ENCODE measurements at places on chromosomes 6 and 20. TPM values are rescaled to one million over a fixed set of nuclear protein-coding genes. Genes with fewer than 3 reads are reported as not detected.

DNA sequence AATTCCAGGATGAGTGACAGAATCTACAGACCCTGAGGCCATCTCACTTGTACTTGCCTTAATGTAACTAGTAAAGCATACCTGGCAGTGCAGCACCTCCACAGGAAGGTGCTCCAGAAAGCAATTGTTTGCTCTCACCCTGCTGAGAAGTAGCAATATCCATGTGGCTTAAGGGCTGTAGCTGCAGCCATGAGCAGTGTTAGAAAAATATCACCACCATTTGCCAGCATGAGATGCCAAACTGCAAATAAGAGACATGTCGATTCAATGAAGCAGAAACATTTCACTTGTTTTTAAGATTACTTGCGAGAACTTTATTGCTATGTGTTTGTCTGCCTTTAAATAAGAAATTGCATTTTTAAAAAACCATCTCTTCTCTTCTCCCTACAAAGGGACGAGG, 151.5 kb downstream of the PRL start:
- DNase-seq = no peak

DNA sequence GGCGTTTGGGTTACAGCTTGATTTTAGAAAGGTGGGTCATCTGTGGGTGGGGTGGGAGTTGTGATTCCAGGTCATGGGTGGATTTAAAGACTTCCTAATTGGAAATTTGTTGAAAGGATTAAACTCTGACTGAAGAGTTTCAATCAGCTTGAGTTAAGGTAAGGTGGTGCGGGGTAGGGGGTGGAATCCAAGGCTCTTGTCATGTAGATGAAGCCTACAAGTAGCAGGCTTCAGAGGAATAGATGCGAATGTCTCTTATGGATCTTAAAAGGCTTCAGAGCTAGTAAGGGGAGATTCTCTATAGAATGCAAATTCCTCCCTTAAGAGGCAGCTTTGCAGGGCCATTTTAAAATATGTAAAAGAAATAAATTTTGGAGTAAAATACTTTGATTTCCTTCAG, 645.3 kb downstream of the FRK start:
- DNase-seq = no peak

- no peak for DNase-seq
These were observed 529.1 kb upstream of the CITED2 start for GRCh38 chr6:139903411-139904157.

DNA sequence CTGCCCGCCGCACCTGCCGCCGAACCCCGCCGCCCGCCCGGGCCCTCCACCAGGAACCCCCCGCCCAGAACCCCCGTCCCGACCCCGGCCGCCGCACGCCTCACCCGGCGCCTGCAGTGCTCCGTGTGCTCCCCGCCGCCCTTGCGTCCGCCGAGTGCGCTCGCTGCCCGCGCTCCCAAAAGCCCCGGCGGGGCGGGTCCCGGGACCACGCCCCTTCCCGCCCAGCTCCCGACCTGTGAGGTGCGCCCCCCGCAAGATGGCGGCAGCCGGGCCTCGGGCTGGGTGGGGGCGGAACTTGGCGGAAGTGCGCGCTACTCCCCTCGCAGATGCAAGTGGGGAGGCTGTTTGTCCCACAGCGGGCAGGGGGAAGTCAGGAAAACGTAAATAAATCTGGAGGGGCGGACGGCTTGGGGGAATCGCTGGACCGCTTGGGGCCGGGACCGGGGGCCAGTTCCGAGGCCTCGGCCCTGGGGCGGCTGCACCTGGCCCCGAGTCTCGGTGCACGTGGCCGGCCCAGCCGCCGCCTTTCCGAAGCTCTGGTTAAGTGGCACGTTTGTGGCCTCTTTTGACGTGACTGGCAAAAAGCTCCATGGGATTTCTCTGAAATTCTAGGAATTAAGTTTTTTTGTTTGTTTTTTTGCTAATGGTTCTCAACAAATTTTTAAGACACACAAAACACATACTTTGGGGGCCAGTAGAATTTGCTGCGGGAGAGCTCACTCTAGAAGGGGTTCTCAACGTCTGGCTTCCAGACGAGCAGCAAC, at the start of gene EZR:
Gene EZR, minus strand, starts transcription at position 156 of the 764 bp plus-strand sequence. CDS start 1,275 bp downstream, outside the sequence.
- DNase-seq = peak; percentile 23

DNA sequence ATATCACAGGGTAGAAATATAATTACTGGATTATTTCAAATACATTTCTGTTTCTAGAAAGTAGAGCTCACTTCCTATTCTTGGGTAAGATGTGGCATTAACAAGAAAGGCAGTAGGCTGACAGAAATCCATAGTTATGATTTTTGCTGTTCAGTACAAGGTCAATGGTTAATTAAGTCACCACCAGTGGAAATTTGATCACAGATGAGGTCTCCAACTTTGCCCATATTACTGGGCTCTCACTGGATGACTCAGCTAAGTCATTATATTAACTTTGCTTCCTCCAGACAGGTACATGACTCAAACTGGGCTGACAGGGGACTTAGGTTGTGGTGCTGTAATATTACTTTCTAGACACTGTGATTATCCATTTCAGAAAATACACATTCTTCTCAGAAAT, 212.4 kb downstream of the GRIK2 start:
- DNase-seq = no peak

- DNase-seq = no peak
These were observed 850 bp upstream of the SMPDL3A start for GRCh38 chr6:122788208-122788607.

GRCh38 chr20:45373353-45374100, 4.6 kb downstream of the TP53TG5 start:
- DNase-seq = peak; percentile 68

GRCh38 chr6:130183271-130184222, 39.2 kb downstream of the SAMD3 start:
- no peak for DNase-seq

GRCh38 chr6:119347466-119348095, 2.0 kb downstream of the MAN1A1 start:
- no peak for DNase-seq

DNA sequence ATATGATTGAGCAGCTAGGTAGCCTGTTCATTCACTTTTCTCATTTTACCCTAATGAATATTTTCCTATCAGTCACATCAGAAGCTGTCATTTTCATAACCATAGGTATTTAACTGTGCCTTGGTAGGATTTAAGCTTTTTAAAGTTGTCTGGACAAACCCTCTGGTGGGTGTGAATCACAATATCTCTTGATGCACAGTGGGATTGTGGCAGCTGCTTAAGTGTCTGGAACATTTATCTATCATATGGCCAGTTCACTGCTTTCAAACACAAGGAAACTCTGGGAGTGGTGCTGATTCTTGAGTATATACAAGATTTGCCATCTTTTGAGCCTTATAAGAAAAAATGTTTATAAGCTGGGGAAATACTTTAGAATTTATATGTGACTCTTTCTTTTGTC, 87.0 kb upstream of the SUPT3H start:
- no peak for DNase-seq

- DNase-seq = no peak
These were observed 26.3 kb upstream of the PLCG1 start for GRCh38 chr20:41110930-41111577.

GRCh38 chr20:14865731-14866130, 528.3 kb upstream of the FLRT3 start:
- no peak for DNase-seq

- no peak for DNase-seq
These were observed 39.4 kb upstream of the MYB start for GRCh38 chr6:135141728-135142127.

DNA sequence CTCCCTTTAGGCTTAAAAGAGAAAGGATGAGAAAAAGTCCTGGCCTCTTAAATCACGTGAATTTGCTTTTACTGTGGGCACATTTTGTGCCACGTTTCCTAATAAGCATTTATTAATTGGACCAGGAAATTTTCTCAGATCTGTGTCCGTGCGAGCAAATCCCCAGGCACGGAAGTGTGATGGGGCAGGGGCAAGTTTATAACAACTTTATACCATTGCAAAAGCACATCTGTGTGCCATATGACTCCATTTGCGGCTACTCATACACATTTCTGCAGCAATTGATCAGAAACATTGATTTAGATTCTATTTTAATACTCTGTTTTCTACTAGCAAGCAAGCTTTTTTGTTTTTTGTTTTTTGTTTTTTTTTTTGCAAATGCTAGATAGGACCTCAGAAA, 373.2 kb downstream of the TAF4 start:
- DNase-seq = no peak

DNA sequence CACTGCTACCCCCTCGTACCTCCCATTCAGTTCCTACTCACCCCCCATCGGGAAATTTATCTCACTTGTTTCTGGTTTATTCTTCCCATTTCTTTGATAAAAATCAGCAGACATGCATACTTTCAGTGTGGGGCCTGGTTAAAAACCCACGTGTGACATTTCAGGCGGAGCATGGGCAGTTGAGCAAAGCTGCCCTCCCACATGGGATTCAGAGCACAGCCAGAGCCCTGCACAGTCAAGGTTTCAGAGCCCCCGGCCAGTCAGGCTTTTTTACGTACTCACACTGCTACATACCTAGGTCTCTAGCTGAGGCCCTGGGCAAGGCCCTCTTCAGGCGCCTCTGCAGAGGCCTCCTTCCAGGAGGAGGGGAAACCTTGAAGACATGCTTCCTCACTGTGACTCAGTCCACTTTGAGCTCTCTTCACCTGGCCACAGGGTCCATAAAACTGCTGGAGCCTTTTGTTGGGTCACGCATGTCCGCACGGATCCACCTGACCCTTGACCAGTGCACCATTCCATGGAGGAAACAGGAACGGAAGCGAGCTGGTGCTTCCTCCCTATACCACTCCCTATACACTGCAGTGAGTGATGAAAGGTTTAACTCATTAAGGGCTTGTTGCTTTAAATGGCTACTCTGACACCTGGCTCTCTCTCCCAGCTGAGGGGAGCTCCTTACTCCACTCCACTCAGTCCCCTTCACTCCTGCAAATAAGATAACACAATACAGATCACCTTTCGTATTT, 713.3 kb downstream of the PRKN start:
- no peak for DNase-seq

DNA sequence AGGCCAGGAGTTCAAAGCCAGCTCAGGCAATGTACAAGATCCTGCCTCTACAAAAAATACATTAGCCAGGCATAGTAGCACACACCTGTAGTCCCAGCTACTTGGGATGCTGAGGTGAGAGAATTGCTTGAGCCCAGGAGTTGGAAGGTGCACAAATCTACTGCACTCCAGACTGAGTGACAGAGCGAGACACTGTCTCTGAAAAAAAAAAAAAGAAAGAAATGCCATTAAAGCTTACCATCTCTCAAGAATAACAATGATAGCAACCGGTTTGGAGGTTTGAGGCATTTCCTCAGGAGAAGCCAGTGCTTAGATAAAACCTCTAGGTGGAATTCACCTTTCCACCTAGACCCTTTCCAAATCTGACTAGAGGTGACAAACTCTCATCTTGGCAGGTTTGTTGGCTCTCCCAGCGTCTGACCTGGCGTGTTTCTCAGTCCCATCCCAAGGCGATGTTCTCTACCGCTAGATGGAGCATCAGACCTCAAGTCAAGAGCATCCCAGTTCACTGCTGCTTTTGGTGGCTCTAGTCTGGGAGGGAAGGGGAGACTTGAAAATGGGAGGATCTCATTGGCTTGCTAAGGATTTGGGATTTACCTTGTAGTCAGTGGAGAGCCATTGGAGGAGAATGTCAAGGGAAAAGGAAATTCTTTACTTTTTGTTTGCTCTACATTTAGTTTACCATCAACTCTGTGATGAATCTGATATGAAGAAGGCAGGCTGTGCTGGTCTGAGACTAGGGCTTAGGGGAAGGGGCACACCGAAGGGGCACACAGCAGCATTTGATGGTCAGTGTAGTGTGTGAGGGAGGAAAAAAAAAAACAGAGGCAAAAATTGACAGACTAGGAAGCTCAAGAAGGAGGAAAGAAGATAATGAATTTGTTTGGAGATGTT, 67.9 kb downstream of the NCOA7 start:
- DNase-seq = peak; percentile 47

- DNase-seq = no peak
These were observed 85.9 kb downstream of the SMLR1 start for GRCh38 chr6:130913120-130913519.

GRCh38 chr6:110703010-110703905, 112.0 kb downstream of the CDK19 start:
- no peak for DNase-seq

DNA sequence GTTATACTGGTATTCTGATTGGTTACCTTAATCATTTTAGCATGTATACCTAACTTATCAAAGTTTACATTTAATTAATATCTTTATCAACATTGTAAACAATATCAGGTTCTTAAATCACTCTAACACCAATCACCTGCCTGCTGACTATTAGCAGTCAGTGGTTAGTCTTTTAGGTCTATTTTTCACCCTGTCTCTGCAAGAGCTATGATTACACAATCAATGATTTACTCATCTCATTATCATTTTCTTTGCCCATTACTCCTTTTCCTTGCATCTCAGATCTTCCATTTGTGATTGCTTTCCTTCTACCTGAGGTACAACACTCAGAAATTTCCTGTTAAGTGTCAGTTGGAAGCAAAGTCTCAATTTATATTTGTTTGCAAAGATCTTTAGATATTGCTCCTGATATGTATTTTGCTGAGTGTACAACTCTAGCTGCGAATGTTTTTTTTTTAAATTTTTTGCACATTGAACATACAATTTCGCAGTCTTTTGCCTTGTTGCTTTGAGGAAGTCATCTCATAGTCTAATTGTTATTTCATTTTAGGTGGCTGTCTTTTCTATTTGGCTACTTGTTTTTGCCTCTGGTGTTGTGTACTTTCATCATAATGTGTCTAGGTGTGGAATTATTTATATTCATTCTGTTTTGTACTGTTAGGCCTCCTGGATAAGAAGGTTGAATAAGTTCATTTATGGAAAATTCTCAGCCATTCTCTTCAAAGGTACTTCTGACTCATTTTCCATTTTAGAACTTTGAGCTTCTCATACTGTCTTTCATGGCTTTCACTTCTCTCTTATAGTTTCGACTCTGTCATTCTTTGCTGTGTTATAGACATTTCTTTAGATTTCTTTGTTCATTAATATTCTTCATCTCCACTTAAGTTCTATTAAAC, 104.9 kb upstream of the CEP162 start:
- no peak for DNase-seq

DNA sequence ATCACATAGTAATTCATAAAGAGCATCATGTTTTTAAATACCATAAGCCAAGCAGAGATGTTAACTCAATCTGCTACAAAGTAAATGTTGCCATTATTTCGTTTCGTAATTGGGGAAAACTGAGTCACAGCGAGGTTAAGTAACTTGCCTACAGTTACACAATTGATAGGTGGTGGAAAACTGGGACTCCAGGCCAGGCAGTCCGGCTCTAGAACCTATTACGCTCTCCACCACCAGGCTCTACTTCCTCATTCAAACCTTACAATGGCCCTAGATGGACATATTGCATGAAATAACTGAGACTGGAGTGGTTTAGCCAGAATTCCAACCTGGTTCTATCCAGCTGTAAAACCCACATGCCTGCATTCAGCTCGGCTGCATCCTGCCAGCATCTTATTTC, 58.2 kb downstream of the LINC00237 start:
- no peak for DNase-seq

Gene OR12D1
- not detected for total RNA-seq

Gene COL19A1
- not detected for total RNA-seq

Gene CDS2
- 42.5 TPM for total RNA-seq

Gene MAS1L
- not detected for total RNA-seq

Gene ZBTB24
- total RNA-seq = 5.1 TPM

Gene TRIM40
- total RNA-seq = not detected

Gene MED23
- total RNA-seq = 25.0 TPM

Gene PBOV1
- total RNA-seq = not detected

Gene ULBP1
- 9.7 TPM for total RNA-seq

Gene COL11A2
- total RNA-seq = 0.50 TPM

Gene SIRPD
- not detected for total RNA-seq

Data from HFFc6 (cell line).